ENCODE measurements at places on chromosomes 6 and 20.

DNA sequence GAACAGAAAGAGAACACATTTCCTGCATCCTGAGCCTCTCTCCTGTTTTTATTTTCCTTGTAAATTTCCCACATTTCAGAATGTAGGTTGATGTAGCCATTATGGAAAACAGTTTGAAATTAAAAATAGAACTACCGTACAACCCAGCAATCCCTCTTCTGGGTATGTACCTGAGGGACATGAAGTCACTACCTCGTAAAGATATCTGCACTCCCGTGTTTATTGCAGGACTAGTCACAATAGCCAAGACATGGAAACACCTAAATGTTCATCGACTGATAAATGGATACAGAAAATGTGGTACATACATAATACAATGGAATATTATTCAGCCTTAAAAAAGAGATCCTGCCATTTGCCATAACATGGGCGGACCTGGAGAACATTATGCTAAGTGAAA is 72.0 kb upstream of the JAG1 start:
- no peak for DNase-seq

GRCh38 chr6:31163922-31164321 is 5.5 kb downstream of the TCF19 start:
- no peak for DNase-seq

DNA sequence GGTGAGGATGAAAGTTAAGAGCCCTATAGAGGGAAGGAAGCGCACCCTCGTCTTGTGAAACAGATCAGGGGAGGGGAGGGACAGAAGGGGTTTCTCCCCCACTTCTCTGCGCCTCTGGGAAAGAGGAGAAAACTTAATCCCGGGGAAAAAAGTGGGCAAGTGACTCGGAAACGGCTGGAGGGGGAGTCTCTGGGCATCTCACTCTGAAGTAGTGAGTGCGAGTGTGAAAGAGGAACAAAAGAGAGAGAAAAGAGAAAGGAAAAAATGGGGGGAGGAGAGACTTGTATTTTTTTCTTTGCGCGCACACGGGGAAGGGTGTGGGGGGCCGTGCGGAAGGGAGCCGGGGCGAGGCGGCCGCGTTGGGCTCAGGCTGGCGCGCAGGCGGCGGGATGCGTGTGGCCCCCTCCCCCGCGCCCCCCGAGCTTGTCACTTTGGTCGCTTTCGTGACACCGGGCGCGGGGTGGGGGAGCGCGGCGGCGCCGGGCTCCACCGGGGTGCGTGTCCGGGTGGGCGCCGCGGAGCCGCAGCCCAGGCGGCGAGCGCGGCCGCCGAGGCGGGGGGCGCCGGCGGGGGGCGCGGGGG is 454 bp downstream of the L3MBTL3 start:
- no peak for DNase-seq

DNA sequence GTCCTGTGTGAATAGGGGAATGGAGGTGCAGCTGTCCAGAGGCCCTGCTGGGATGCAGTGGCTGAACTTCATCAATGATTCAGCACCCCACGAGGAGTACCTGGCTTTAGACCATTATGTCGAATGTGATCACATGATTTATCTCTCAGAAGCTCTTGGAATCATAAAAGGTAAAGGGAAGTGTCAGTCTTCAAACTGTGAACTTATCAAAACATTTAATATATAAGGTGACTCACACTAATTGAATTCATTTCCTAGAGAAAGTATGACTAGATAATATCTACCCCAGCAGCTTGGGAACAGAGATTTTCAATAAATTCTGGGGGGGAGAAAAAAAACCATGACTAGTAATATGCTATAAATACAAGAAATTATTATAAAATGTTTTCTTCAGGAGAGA is 29.5 kb downstream of the ALDH8A1 start:
- DNase-seq = no peak

- DNase-seq = no peak
These were observed 238.7 kb upstream of the THEMIS start for GRCh38 chr6:128139519-128139918.

DNA sequence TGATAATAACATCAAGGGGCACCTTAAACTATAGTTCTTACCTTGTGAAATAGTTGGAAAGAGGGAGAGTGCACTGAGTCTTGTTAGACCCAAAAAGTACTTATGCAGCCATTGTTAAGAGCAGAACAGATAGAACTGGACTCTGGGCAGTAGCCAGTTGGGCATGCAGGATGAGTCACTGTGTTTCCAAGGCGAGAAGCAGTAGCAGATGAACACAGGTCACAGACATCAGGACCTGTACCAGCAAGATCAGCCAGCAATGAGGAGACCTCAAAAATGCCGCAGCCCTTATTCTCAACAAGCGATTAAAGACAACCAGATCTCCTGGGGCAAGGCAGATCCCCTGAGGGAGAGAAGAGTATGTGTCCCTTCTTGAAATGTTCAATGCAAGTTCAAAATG is 79.0 kb downstream of the SAMD3 start:
- no peak for DNase-seq

GRCh38 chr6:118617417-118617816 is 34.0 kb downstream of the CEP85L start:
- no peak for DNase-seq

GRCh38 chr6:25934156-25934555 is 3.7 kb upstream of the SLC17A2 start:
- no peak for DNase-seq

- no peak for DNase-seq
These were observed 860.5 kb downstream of the DHX35 start for GRCh38 chr20:39822667-39823066.

- DNase-seq = no peak
These were observed 181.1 kb upstream of the SUPT3H start for GRCh38 chr6:45558858-45559257.

DNA sequence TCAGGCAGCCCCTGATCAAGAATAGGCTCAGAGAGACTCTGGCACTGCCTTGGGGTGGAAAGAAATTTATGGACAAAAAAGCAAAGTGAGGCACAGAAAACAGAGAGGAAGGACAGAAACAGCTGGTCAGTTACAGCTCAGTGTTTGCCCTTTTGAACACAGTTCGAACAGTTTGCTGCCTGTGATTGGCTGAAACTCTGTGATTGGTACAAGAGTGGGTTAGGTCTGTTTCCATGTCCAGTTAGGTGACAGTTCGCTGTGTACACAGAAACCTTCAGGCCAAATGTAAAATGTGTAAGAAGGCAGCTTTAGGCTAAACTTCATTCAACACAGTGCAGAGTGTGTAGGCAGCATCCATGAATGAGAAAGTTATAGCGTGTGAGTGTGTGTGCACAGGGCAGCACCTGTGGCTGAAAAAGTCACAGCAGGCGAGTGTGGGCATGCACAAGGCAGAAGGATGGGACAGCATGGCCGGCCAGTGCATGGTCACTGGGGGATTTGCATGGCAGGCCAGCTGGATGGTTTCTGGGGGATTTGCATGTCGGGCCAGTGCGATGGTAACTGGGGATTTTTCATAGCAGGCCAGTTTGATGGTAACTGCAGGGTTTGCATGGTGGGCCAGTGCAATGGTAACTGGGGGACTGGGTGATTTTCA is 75.4 kb upstream of the FRMD1 start:
- DNase-seq = no peak

- no peak for DNase-seq
These were observed 1.4 kb upstream of the LIN28B start for GRCh38 chr6:104955491-104955890.

GRCh38 chr6:157642736-157643135 is 180.3 kb upstream of the SNX9 start:
- DNase-seq = no peak

- DNase-seq = no peak
These were observed 21.3 kb downstream of the TAF11 start for GRCh38 chr6:34866509-34866908.

DNA sequence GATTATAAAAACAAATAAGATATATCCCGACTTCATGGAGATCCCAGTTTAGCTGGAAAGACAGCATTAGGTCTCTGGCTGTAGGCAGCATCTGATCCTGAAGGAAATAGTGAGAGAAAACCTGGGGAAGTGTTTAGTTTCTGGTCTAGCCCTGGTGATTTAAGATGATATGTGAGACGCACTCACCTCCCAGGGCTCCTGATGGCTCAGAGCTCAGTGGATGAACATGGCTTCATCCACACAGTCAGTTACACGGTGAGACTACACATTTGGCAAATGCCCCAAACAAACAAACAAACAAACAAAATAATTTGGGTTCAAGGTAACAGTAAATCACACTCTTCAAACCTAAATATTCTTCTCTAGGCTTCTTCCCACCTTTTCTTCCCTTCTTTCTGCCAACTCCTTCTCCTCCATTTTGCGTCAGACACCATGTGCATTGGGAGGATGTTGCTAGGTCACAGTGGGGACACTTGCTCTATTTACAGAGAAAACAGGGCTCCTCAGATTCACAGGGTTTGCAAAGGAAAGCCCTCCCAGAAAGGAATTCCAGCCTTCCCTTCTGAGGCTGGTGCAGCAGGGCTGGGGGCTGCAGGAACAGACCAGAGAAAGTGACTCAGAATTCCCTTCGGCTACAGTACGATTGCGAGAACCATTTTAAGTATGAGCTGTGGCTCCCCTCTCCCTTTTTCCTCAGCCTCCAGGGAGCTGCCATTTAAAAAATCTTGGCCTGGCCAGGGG is 59.6 kb upstream of the SALL4 start:
- DNase-seq = no peak

DNA sequence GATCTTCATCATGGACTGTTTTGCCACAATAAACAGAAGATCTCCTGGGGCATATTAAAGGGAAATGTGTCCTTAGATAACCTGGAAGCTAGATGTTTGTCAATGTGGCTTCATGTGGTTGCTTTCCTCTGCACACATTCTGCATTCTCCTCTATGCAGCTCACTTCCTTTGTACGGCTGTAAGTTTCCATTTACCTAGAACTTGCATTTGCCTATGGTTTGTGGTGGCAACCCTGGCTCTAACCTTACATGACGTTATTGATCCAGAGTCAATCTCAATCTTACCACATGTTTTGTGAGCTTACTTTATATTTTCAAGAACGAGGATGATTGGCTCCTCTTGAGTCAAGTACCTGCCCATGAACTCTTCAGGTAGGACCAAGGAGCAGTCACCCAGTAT is 863.1 kb downstream of the MAFB start:
- DNase-seq = no peak

DNA sequence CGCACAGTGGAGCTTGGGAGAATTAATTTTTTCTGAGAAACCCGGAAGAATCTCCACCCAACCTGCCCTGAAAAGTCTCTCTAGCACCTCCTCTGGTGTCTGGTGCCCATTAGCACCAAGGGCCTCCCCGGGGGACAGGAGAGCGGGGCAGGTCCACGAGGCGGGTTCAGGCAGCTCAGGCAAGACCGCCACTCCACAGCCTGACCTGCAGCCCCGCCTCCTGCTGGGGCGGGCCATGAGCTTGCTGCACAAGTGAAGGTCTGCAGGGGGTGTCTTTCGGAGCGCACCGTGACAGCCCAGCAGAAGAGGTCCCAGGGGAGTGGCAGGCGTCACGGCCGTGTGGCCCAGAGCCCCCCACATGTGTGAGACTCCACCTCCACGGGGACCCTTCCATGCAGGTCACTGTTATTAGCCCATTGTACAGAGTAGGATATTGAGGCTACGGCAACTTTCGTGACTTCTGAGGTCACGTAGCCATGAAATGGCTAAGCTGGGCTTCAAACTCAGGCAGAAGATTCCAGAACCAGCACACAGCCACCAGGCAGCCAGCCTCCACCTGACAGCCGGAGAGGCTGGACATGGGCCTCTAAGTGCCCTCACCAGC is 63.9 kb upstream of the SLCO4A1 start:
- no peak for DNase-seq

DNA sequence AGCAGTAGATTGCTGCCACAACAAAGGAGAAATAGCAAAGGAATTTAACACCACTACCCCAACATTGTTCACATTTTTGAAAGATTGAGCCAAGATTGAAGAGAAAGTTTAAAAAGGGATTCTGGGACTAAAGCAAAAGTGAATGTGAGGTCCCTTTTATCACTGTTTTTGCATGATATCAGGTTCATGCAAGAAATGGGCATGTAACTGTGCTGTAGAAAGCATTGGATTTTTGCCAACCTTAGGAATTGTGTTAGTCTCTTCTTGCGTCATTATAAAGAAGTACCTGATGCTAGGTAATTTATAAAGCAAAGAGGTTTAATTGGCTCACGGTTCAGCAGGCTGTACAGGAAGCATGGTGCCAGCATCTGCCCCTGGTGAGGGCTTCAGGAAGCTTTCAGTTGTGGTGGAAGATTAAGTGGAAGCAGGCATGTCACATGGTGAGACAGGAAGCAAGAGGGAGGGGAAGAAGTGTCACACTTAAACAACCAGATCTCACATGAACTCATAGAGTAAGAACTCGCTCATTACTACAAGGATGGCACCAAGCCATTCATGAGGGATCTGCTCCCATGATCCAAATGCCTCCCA is 4.6 kb upstream of the GJB7 start:
- DNase-seq = no peak

DNA sequence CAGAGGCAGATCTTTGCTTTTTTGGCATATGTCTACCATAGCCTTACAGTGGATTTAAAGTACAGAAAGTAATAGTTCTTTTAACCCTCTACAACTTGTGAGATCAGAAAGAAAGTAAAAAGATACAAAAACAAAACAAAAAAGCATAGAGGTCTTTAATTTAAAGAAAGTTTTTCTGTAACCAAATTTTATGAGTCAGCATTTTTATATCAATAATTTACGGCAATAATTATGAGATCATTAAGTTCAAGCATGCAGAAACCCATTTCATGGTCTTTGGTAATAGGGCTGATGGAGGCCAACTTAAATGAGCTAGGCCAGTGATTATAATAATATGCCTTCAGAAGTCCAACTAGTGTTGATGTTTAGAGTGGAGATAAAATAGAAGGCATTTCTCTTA is 145.9 kb downstream of the AIG1 start:
- peak; percentile 32 for DNase-seq

GRCh38 chr6:56951049-56951831 is 3.7 kb upstream of the BEND6 start:
- DNase-seq = no peak

DNA sequence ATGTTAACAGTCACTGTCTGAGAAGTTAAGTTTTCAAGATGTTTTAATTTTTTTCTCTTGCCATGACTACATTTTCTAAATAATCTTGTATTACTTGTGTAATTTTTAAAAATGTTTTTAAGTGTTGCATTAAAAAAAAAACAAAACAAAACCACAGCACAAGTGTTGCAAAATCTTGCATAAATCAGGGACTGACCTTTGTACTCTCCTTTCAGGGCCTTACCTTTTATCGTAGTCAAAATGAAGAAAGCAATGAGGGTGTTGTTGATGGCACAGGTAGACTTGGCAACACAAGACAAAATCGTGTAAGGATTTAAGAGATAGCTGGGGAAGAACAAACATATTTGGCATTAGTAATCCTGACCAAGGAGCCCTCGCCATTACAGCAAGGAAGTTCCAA is 42.5 kb downstream of the PIGU start:
- no peak for DNase-seq

DNA sequence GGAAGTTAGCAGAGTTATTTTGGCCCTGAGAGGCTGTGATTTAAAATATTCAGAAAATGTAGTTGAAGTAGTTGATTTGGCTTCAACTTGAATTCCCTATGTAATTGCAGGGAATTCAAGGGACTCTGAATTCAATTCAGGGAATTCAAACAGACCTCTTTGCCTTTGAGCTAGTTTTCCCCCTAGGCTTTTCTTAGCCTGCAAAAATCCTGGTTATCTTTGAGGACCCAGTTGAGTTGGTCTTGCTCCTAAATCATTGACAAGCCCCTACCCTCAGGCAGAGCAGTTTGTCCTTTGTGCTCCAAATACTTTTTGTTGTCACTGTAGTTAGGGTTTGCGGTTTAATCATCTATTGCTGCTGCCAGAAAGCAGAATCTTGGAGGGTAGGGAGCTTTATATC is 20.4 kb downstream of the GCNT2 start:
- no peak for DNase-seq

Measured in DMS79 treated with DMSO at 0.1 percent for 48 hours (cell line).